Activated CD4-positive, alpha-beta T cell treated with anti-CD3 and anti-CD28 coated beads, Interleukin-2, Interleukin-6, amounts not matched to agents 100 ng/mL and 50 ng/mL, durations not matched to agents 16 hours and 8 hours (primary cell): ENCODE measurements at places on chromosomes 12 and 14.

DNA sequence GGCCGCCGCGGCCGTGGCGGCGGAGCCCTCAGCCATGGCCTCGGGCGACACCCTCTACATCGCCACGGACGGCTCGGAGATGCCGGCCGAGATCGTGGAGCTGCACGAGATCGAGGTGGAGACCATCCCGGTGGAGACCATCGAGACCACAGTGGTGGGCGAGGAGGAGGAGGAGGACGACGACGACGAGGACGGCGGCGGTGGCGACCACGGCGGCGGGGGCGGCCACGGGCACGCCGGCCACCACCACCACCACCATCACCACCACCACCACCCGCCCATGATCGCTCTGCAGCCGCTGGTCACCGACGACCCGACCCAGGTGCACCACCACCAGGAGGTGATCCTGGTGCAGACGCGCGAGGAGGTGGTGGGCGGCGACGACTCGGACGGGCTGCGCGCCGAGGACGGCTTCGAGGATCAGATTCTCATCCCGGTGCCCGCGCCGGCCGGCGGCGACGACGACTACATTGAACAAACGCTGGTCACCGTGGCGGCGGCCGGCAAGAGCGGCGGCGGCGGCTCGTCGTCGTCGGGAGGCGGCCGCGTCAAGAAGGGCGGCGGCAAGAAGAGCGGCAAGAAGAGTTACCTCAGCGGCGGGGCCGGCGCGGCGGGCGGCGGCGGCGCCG is 381 bp downstream of the YY1 start:
- peak; percentile 21 for DNase-seq

DNA sequence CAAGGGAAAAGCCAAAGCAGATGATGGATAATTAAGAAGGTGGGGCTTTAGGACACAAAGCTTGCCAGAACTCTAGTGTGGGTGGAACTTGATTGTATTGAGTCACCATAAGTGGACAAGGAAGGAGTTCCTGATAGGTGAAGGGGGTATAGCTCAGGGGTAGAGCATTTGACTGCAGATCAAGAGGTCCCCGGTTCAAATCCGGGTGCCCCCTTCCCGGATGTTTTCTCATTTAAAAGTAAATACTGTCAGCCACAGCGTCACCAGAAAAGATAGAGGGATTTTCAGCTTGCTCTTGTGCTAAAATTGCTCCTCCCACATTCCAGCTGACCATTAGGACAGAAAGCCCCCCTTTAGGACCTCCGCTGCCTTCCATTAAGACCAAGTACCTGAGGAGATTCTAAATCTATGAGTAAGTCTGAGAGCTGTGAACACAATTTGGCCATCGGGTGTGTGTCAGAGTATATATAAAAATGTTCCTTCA is 36.6 kb downstream of the DCAF4 start:
- DNase-seq, result peak; percentile 15

GRCh38 chr12:18224745-18225144 is 36.6 kb upstream of the PIK3C2G start:
- peak; percentile 8 for DNase-seq

DNA sequence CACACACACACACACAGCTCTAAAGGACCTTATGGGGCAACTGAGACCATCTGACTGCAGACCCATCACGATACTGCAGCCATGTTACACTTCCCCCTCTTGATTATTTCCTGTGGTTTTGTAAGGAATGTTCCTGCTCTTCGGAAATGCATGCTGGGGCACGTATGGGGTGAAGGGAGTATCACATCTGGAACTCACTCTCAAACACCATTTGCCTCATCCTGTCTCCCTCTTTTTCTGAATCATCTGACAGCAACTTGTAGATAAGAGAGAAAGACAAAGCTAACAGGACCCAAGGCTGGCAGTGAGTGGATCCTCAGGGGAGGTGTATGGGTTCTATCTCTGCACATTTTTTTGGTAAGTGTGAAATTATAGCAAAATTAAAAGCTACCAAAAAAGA is 50.3 kb downstream of the RIMBP2 start:
- DNase-seq, result no peak
